ENCODE measurements at places on chromosomes 7 and 10.

- no peak for DNase-seq
Observed at GRCh38 chr7:44639671-44640321, 33.4 kb downstream of the OGDH start.

DNA sequence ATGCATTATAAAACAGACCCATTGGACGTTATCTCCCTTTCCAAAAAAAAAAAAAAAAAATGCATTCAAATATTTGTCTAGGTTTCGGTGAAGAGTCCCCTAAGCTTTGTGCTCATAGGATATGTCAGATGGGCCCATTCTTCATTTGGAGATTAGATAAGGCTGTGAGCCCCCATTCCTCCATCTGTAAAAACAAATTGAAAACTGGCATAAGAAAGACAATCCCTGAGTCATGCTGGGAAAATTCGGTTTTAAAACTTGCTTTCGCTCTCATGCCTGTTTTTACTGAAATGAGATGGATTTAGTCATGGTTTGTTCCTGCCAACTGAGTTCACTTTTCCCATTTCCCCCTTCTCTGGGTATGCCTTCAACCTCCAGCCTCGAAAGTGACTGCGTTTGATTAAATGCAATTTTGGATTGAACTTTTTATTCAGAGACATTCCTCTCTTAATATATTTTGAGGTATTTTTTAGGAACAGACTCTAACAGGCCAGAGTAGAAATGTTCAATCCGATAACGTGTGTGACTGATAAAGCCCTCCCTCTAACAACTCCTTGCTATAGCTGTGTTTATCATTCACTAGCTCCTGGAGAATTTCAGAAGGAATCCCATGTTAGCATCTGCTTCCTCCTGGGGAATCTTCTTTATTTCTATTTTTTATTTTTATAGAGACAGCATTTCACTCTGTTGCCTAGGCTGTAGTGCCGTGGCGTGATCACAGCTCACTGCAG lies 190.9 kb upstream of the LYZL2 start:
- DNase-seq = no peak

DNA sequence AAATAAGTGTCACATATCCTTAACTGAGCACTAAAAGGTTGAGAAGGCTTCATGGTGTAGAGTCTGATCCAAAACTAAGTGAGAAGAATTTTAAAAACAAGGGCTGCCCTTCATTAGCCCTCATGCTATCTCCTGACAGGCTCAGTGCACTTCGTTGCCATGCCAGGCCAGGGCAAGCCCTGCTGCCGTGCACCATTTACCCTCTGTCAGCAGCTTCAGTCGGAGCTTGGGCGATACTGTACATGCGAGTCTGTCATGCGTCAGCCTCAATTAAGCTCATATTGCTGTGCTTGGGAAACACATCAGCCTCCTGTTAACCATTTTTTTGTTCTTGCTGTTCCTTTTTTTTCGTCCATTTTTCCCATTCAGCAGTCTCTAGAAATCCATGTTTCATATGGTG lies 166.6 kb downstream of the VTI1A start:
- DNase-seq = no peak

GRCh38 chr7:81503336-81503735 lies 266.5 kb downstream of the HGF start:
- DNase-seq = no peak

- no peak for DNase-seq
Observed at GRCh38 chr7:749140-749551, 22.1 kb upstream of the PRKAR1B start.

GRCh38 chr7:140003913-140004382 lies 58.8 kb downstream of the PARP12 start:
- DNase-seq = no peak

DNA sequence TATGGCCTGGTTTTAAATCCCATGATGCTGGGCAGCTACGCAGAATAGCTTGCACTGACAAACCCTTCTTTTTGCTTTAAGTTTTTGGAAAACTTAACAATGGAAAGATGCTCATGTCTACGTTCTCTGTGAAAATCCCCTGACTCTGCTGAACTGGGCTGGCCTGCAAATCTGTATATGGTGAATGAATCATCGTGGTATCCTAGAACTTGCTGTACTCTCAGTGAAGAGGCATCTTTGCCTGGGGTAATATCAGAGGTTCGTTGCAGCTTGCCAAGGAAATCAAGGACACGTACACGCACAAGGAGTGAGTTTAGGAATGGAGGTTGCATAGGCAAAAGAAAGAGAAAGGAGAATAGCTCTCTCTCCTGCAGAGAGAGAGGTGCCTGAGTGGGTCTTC lies 382.0 kb upstream of the ADARB2 start:
- DNase-seq = no peak

DNA sequence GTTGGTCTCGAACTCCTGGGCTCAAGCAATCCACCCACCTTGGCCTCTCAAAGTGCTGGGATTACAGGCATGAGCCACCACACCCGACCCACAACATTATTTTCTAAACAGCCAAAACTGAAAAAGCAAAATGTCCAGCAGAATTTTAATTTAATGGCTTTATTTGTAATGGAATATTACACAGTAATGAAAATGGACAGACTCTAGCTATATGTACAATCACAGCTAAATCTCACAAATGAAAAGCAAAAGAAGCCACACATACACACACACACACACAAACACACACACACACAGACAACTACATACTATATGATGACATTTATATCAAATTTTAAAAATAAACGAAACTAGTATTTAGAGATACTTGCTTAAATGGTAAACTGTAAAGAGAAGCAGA lies 18.7 kb downstream of the ARHGAP19 start:
- DNase-seq = no peak

DNA sequence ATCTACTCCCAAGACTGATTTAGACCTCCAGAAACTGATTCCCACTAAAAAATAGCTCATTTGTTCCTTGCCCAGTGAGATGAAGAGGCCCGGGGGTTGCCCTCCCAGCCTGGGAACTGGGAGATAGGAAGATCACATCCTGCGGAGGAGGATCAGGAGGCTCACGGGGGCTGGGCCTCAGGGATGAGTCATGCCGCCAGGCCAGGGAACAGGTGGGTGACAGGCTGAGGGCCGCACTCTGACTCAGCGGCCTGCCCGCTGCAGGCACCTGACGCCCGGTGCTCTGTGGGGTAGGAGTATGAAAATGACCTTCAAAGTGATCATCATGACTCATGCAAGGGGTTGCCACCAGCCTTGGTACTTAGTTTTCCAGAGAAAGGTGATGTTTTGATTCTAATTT lies 104.5 kb upstream of the ZPBP start:
- DNase-seq = peak; percentile 58

- DNase-seq = no peak
Observed at GRCh38 chr7:93890464-93891068, at the start of gene TFPI2. TFPI2 (minus strand) TSS chr7:93890753; CDS start chr7:93890678, 75 bp downstream.

GRCh38 chr7:33673029-33673700 lies 232.2 kb upstream of the BMPER start:
- DNase-seq = no peak

DNA sequence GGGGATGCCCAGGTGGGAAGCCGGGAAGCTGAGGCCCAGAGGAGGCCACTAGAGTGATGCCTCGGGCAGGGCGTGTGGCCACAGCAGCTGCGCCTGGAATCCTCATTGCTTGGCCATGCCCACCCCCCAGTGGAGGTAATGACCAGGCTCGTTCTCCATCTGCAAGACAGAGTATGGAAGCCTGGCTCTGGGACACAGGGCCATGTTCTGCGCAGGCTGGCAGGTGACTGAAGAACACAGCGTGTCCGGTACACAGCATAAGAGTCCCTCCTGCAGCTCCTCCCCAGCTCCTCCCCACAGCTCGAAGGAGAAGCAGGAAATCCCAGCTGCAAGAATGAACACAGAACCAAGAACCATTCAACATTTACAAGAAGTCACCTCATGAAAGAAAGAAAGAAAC lies 64.8 kb downstream of the SMURF1 start:
- DNase-seq = no peak

DNA sequence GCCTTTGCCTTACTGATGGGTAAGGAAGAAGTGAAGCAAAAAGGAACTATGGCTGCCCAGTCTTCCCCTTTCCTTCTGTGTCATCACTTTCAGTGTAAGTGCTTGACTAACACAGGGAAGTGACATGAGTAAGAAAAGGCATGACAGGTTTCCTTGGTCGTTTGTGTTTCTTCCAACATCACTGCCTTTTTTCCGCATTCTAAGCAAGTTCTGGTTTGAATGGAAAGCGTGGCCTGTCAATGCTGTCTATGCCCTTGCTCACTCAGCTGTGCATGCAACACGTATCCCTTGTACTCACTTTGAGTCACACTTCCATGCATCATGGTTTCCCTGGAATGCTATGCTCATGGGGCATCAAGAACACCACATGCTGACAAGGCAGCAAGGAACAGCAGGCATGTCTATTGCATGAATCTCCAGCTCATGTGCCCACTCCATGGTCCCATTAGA lies 111.8 kb downstream of the OAT start:
- no peak for DNase-seq

- no peak for DNase-seq
Observed at GRCh38 chr7:101722247-101722646, 93.2 kb upstream of the MYL10 start.

DNA sequence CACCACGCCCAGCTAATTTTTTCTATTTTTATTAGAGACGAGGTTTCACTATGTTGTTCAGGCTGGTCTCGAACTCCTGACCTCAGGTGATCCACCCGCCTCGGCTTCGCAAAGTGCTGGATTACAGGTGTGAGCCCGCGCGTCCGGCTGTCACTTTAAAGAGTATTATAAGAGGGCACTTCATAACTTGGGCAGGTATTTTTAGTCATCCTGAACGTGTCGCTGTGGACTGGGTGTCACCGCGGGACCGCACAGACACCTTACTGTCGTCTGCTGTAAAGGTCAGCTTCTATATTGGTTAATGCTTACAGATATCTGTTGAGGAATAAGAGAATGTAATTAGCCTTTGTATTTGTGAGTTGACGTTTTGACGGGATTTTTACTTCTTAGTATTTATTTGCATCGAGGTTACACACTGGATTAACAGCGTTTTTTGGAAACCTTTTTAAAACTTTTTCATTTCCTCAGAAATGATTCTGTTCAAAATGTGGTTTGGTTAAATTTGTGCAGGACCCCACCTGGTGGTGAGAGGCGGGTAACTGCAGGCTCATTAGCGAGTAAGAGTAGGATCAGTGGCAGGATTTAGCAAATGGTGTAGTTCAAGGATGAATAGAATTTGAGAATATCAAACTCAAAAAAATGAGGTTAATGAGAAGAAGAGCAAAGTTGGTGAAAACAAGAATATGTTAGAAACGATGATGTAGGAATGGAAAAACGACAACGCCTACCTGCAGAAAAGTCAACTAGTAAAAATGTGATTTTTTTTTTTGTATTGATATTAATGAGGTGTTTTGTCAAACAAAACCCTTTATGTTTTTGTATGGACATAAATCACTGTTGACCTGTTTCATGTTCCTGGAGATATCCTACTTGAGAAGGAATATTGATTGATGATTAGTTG lies 3.2 kb downstream of the DNAJB6 start:
- peak; percentile 67 for DNase-seq

- DNase-seq = no peak
Observed at GRCh38 chr10:49179699-49180443, 8.3 kb downstream of the TMEM273 start.

DNA sequence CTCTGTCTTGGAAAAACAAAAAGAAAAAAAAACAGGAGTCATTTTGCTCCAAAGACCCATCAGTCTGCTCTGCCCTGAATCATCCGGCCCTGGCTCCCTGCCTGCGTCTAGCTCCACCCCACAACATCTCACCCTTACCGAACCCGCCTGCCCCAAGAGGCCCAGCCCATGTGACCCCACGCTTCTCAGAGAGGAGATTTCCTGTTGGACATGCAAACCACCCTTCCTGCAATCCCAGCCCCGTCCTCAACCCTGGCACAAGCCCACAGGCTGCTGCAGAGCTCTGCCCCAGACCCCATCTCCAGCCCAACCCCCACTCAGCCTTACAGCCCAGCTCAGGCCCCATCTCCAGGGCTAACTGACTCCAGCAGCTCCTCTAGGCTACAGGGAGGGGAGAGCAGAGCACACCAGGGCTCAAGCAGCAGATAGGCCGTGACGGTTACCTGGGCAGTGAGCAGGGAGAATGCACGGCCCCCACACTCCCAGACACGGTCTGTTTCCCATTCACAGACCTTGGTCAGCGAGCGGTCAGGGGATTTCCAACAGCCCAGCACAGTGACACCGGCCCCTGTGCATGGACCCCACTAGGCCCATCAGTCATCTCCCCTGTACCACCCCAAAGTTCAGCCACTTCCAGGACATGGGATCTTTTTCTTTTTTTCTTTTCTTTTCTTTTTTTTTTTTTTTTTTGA lies 69.9 kb upstream of the GTF2I start:
- no peak for DNase-seq

- no peak for DNase-seq
Observed at GRCh38 chr7:49670991-49671390, 102.4 kb upstream of the VWC2 start.

DNA sequence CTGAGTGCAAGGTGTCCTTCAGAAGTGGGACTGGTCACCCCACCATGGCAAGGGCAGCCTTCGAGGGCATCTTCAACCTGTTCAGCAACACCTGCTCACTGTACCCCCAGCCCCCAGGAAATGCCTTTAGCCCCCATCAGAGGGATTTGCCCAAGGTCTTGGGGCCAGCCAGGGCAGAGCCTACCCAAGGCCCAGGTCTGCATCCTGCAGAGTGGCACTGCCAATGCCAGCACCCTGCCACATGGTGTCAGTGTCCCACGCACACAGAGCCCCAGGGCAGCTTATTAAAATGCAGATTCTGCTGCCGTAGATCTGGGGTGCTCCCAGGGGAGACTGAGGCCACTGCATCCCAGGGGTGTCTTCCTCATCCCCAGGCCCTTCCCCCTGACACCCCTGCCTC lies 106.2 kb upstream of the KCTD7 start:
- no peak for DNase-seq

GRCh38 chr10:65628493-65629139 lies 1297.2 kb upstream of the LRRTM3 start:
- DNase-seq = no peak

DNA sequence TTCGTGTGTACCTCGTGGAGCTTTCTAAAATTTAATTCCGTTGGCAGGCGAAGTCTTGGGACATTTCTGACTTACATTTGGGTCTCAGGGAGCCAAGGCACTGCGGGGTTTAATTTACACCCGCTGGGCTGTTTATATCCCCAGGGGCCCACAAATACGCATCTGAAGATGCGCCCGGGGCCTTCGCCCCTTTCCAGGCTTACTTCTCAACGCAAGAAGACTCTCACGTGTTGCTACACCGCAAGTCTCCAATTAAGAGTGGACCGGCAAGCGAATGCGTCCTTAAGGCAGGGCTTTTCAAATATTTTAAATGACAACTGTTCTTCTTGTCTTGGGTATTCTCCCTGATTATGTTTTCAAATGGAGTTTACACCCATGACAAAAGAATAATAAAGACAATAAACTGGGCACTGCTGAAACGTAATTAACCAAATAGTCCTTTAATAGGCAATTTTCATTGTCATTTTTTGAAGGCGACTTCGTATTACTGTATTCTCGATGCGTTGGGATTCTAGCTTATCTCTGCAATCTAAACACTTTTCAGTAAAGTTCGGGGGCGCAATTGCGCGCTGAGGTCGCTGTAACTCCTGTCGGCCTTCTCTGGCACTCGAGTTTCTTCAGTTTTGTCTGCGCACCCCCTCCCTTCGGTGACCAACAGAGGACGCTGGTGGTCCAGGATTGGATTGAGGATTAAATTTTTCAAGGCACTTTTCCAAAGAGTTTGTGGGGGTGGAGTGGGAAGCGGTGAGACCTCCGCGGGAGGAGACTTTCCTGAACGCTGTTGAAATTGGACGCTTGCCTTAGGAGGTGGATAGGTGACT lies 837 bp upstream of the IGFBP3 start:
- DNase-seq = peak; percentile 33

Measured in activated T-cell treated with anti-CD3 and anti-CD28 coated beads, Interleukin-2, amount 50 U/mL, for 1 hour (primary cell).